ENCODE measurements at places on chromosomes 4 and X.

DNA sequence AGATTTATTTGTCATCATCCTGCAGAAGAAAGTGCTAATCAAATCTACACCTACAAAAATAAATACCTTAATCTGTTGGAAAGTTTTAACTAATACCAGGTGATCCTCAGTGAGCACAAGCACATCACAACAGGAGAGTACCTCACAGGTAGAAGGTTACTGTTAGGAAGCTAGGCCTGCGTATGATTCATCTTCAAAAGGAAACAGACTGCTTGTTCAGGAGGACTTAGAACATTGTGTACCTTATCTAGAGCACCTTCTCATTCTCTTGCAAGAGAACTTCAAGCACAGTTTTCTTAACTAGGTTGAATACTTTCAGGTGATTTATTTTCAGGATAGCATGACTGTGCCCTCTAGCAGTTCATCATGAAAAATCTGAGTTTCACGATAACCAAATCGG, 54.2 kb downstream of the MND1 start:
- DNase-seq = no peak

DNA sequence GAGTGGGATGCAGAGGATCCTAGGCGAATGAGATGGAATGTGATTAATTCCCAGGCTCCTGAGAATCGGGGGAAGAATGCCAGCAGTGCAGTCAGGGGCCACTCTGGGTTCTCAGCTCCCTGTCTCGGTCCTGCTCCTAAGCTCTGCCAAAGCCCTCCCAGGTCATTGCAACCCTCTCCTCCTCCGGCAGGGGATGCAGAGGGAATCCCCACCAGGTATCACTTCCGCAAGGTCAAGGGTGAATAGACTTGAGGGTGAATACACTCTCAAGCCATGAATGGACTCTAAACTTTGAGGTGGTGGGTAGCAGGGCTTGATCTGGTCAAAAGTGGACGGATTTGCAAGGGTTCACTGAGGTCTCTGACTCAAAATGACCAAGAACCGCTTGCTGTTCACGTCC, 139.3 kb upstream of the MXRA5 start:
- DNase-seq = no peak

- no peak for DNase-seq
Observed at GRCh38 chr4:95742872-95743271, 97.0 kb upstream of the PDHA2 start.

- no peak for DNase-seq
Observed at GRCh38 chrX:102593367-102593766, 5.9 kb upstream of the ARMCX5 start.

DNA sequence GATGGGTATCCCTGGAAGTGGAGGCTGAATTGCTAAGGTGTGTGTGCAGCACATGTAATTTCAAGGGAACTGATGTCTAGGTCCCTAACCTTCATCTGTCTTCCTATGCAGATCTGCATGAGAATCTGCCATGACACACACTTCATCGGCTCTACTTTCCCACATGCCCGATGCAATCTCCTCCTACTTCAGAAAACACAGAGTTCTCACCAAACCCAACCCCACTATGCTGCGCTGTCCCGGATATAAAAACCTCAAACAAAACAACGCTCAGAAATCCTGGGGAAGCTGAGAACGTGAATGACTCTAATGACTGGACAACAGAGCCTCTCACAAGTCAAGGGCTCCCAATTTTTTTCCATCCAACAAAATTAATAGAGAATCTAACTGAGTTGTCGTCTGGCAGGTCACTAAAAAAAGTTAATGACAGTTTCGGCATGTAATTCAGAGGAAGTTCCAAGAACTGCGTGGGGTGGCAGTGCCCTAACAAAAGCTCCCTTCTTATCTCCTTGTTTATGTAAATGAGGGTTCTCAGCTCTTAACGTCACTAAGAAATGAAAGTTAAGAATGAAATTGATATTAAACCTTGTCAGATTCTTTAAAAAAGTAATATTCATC, 39.0 kb downstream of the STX18 start:
- peak; percentile 66 for DNase-seq

DNA sequence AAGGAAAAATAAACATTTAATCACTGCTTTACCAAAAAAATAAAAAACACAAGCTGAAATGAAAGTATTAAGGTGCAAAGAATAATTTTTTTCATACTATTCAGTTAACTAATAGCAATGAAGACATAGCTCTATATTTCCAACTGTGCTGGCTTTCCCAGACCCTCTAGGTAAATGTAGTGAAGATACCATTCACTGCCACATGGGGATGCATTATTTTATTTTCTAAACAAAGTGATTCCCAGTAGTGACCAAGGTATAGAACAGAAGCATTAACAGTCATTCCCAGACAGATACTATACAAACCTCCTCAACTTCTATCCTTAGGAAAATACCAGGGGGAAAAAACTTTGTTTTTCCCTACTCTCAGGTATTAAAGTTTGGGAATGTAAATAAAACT, 39.4 kb downstream of the ANTXR2 start:
- DNase-seq = no peak

DNA sequence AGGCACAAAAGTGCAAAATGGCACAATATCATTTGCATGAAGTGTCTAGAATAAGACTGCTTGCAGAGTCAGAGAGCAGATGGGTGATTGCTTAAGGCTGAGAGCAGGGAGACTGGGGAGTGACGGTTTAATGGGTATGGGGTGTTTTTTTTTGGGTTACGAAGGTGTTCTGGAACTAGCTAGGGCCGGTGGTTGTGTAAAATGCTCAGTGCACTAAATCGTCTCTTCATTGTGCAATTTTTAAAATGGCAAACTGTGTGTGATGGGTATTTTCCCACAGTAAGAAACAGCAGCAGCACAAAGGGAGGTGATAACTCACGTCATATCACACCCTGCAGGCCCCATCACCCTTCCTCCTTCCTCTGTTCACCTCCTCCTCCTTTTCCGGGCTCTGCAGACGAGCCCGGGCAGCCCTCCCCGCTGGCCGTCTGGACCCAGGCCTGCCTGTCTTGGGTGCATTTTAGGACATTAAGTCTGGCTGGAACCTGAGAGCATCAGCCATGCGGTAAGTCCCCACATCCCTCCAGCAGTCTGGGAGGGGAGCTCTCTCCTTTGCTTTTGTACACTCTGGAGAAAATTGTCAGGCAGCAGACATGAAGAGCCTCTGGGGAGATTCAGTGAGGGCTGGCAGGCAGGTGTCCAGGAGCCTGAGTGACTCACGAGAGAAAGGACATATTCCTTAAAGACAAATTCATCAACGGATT, 42.7 kb downstream of the ASMT start:
- DNase-seq = no peak

DNA sequence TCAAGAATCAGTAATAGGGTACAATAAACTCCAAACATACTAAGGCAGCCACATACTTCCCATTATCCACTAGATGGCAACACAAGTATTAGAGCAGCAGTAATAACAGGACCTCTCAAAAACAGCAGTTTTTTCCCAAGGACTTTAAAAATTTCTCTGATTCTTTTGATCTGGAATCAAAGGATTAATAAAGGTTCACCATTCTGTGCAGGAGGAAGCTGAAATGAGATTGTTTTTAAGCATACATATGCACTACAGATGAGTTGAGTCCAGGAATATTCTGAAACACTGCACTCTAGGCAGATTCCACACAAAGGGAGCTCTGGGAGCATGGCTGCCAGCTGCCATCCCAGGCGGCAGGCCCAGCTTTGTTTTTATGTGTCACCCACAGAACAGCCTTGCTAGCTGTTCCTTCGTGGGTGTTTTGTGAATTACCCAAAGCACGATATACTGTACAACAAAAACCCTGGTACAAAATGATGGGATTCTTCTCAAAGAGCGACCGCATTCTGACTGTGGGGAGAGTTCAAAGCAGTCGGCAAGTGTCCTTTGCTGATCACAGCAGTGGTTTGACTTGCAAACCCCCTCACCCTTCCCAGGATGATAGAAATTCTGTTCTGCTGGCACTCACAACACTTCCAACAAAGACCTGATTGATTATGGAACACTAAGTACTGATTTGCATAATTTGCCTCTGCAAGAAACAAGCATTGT, 61.0 kb downstream of the STX18 start:
- no peak for DNase-seq

DNA sequence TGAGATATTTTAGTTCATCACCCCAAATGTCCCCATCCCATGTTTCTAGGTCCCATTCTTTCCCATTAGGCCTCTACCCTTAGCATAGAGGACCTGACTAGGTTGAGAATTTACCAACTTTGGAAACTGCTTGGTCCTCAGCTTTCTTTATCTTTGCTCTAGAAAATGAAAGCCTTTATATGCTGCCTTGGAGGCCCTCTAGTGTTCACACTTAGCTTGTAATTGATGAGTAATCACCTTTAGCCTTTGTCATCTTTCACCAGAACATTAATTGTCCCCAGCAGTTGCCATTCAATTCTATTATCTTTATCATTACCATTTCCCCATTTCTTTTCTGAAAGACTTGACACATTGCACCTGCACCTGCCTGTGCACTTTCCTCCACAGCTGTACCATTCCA, 589.2 kb upstream of the NR3C2 start:
- DNase-seq = no peak

GRCh38 chrX:105282077-105282476, 61.6 kb upstream of the TEX13A start:
- DNase-seq = no peak

- no peak for DNase-seq
Observed at GRCh38 chrX:68876731-68877130, 47.9 kb downstream of the EFNB1 start.

- no peak for DNase-seq
Observed at GRCh38 chrX:42837747-42838146, 59.8 kb upstream of the PPP1R2C start.

- DNase-seq = no peak
Observed at GRCh38 chr4:101366331-101366730, 19.0 kb upstream of the PPP3CA start.

DNA sequence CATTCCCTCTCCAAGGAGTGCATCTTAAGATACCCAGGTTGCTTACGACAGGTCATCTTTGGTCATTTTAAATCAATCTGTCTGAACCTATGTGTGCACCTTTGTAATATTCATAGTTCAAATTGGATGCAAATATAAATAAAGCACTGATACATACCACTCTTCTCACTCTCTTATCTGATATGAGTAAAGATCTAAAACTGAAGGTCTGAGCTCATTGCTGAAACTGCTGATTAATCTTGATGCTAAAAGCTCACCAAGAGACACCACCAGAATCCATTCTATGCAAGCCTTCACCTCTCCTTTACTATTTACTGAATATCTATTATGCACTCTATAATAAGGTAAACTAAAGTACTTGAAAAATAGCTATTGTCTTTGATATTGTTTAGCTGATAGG, 16.6 kb downstream of the HSD17B13 start:
- no peak for DNase-seq

- no peak for DNase-seq
Observed at GRCh38 chr4:136925203-136925602, 607.1 kb downstream of the PCDH18 start.

DNA sequence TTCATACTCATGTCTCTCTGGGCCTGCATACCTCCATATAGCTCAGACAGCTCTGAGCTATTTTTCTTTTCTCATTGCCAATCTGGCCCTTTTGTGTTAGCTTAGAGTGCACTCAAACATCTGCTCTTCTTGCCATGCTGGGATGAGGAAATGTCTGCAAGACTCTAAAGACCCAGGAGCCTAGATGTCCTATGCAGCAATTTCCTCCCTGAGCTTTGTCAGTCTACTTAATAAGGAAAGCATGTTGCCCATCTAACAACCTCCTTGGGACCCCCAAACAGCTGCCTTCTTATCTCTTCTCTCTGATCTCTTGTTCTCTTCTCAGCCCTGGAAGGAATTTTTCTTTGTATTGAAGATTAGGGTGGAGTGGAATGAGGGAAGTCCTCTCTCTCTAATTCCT, 69.2 kb downstream of the UCHL1 start:
- no peak for DNase-seq

DNA sequence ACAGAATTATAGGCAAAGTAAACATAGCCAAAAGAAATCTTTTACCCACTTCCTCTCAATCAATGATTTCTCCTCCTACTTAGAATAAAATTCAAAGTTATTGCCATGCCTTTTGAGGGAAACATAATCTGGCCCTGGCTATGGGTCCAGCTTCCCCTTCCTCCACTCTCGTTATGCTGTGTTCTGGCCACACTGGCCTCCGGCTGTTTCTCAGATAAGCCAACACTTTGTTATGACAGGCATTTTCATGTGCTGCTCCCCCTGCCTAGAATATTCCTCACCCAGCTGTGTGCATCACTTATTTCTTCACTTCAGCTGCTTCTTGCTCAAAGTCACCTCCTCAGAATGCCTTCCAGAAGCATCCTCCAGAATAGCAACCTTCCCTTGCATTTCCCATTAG, 386.6 kb upstream of the AADAT start:
- no peak for DNase-seq

- DNase-seq = no peak
Observed at GRCh38 chr4:111323496-111323895, 700.6 kb upstream of the PITX2 start.

GRCh38 chr4:174593701-174594100, 71.4 kb upstream of the HPGD start:
- no peak for DNase-seq

DNA sequence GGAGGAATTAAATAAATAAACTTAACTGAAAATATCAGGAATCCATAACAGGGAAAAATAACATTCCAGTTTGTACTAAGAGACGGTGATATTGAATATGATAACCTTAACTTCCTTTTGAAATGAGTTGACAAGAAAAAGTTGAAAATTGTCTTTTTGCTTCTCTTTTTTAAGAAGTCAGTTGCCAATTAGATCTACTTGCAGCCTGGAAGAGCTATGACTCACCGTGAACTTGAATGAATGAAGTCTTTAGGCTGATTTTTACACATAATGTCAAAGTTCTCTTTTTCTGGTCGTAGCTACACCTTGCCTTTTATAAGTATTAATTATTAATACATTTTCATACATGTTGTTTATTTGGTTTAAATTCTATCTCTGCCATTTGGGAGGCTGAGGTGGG, 94.4 kb upstream of the HPGD start:
- DNase-seq = no peak

- DNase-seq = no peak
Observed at GRCh38 chrX:107465932-107466620, 16.6 kb downstream of the FRMPD3 start.

- DNase-seq = no peak
Observed at GRCh38 chrX:130260316-130260715, 8.4 kb downstream of the ZNF280C start.

DNA sequence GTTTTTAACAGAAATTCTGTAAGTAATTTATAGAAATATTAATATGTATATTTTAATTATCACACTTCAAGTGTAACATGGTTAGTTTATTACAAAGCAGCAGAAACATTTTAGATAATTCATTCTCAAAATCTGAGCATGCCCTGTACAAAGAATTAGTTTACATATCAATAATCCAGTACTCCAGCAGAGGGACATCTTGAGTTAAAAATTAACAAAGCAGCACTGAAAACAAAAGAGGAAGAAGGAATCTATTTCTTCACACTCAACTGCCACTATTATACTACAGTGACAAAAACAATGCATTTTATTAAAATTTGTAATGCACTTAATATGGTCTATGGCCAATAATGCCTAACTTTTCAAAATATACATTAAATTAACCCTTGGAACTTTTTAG, 179.1 kb upstream of the KLHL4 start:
- no peak for DNase-seq

All from DND-41 (cell line).